ENCODE measurements at places on chromosomes 16 and 17.

GRCh38 chr16:79054211-79054984 lies 546.1 kb downstream of the MAF start:
- DNase-seq: no peak

GRCh38 chr16:85227084-85227945 lies 115.0 kb upstream of the CIBAR2 start:
- DNase-seq: no peak

GRCh38 chr17:37787055-37787757 lies 42.3 kb upstream of the HNF1B start:
- no peak for DNase-seq

DNA sequence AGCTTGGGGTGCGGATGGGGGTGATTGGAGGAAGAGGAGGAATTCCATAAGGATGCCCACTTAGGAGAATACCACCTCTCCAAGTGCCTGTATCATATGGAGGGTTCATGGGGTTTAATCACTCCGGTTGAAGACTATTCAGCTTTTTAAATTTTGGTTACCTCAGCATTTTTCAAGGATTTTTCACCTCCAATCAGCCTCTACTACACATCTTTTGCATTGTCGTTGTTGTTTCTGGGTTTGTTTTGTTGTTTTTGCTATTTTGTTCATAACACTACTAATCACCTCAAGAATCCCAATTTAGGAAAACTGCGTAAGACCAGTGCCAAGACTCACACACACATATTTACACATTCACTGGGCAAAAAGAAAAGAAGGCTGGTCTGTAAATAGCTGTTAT lies 619.5 kb upstream of the CDH5 start:
- no peak for DNase-seq

GRCh38 chr17:11797803-11798202 lies 199.5 kb downstream of the ZNF18 start:
- DNase-seq: no peak

GRCh38 chr16:58831386-58831785 lies 97.3 kb upstream of the GOT2 start:
- DNase-seq: no peak
